Activated CD4-positive, alpha-beta memory T cell treated with anti-CD3 and anti-CD28 coated beads for 36 hours (primary cell): ENCODE measurements at places on chromosomes 11 and 22. TPM values are rescaled to one million over a fixed set of nuclear protein-coding genes. Genes with fewer than 3 reads are reported as not detected.

DNA sequence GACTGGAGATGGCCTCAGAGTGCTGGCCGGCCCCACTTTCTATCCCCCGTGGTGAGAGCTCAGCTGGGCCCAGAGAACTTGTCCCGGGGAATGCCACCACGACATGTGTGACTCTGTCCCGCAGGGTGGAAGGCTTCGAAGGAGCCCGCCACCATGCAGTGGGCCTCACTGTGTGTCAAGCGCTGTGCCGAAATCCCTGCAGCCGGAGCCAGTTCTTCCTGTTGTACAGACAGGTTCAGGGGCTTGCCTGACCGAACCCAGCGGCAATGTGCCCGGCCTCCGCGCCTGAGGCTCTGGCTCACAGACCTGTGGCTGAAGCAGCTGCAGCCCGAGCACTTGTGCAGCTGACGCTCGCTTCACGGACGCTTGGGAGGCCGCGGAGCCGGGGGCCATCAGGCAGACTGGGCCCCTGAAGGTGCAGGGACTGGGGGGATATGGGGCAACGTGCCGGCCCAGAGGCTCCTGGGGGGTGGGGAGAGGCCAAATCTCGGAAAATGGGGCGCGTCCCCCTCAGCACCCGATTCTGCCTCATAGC lies 650 bp downstream of the PPM1F start:
- H3K27ac ChIP-seq, result no peak overlapping the region
- peaks cover 2% of the 10 kb centered on the region for H3K36me3 ChIP-seq

DNA sequence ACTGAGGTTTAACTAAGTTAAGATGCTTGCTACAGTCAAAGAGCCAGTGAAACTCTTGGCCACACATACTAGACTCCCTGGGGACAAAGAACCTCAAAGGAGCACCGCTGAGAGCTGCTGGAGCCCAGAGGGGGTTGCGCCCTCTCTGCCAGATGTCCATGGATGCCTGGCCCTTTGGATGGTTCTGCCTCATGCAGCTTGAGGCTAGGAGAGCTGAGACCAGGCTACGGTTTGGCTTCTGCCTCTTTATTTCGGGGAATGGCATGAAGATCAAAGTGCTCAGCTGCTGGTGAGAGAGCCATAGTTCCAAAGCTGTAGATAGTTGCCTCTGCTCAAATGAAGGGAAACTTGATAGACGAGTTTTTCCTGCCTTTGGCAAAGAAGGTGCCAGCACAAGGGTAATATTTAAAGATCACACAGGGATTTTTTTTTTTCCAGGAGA lies 43.0 kb downstream of the RASSF10 start:
- H3K27me3 ChIP-seq, result peaks cover 24% of the 10 kb centered on the region
- no peak for DNase-seq
- no peaks in the 10 kb centered on the region for H3K36me3 ChIP-seq
- no peak overlapping the region for H3K27ac ChIP-seq
- H3K4me1 ChIP-seq, result peaks cover 8% of the 10 kb centered on the region

DNA sequence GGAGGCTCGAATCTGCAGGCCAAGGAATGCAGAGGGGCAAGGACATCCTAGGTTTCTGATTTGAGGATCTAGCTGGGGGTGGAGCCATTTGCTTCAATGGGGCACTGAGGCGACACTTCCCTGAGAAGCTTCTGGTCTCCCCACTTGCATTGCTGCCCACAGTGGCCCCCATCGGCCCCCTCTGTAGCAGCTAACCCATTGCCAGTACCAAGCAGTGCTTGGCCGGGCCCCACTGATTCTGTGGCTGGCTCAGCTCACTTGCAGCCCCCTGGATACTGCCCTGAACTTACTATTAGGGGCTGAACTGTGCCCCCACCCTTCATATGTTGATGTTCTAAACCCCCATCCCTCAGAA lies 42.9 kb upstream of the SHISAL1 start:
- no peak overlapping the region for H3K27ac ChIP-seq
- H3K4me3 ChIP-seq, result no peak overlapping the region
- H3K36me3 ChIP-seq, result no peaks in the 10 kb centered on the region
- H3K27me3 ChIP-seq, result peaks cover 36% of the 10 kb centered on the region

The GSC2 gene
- total RNA-seq, result not detected

The ELF5 gene
- not detected for total RNA-seq
